Hematopoietic multipotent progenitor cell treated with erythropoietin and hydrocortisone succinate and interleukin-3 and kit ligand, for 17 days (in vitro differentiated cells): ENCODE measurements at places on chromosomes 11 and 22.
A peak's percentile ranks its signal among the peaks of the same experiment; 100 is the strongest.

DNA sequence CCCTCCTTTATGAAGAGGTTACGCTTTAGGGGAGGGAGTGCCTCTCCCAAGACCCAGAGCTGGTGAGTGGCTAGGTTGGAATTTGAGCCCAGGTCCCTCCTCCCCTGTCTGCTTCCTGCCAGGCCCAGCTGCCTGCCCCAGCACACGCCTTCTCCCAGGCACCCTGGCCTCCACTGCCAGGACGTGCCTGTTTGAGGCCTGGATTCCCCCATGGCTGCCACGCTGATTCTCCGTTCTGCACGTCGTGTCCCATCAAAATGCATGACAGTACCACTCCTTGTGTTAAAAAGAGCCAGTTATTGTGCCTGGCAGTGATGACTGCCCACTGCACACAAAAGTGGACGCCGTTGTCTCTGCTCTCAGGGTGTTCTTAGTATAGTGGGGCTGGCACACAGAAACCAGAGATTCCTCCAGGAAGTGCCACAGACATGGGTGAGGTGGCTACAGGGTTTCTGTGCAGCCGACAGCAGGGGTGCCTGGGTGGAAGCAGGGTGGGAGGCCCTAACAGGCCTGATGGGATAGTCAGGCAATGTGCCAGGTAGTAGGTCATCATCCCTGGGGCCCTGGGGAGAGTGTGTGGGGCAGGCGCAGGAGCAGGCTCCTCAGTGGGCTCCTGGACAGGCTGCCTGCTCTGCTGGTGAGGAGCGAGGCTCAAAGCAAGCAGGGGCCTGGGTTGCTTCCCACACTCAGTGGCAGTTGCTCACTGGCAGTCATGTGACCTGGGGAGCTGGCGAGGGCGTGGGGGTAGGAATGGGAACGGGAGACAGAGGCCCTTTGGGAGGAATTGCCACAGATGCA lies 24.2 kb downstream of the MED15 start:
- DNase-seq, result no peak

- DNase-seq, result no peak
These were observed 13.4 kb downstream of the CCDC134 start for GRCh38 chr22:41813726-41814410.

DNA sequence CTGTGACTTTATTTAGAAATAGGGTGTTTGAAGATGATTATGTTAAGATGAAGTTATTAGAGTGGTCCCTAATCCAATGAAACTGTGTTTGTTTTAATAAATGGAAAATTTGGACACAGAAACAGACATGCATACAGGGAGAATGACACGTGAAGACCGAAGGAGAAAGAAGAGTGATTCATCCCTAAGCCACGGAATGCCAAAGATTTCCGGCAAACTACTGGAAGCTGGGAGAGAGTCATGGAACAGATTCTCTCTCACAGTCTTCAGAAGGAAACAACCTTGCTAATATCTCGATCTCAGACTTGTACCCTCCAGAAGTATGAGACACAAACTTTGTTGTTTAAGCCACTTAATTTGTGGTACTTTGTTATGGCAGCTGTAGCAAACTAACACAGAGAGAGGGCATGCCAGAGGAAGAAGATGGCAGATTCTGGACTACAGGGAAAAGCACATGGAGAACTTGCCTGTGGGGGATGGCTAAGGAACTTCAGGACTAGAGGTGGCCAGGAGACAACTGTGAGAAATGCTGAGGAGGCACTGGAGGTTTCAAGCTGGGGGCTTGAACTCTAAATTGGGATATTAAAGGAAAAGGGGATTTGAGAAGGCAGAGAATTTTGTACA lies 733.5 kb upstream of the CCDC90B start:
- DNase-seq, result no peak

DNA sequence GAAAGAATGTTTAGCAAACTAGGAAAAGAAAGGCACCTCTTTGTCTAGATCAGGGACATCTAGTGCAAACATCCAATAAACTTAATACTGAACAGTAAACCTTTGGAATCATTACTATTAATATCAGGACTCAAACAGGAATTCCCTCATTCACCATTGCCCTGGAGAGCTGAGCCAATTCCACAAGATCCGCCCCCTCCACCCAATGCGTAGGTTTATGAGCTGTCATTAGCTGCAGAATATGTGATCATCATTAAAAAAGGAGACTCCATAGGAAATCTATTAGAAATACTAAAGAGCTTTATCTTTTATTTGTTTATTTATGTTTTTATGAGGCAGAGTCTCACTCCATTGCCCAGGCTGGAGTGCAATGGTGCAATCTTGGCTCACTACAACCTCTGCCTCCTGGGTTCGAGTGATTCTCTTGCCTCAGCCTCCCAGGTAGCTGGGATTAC lies 5.5 kb downstream of the IL17REL start:
- no peak for DNase-seq

DNA sequence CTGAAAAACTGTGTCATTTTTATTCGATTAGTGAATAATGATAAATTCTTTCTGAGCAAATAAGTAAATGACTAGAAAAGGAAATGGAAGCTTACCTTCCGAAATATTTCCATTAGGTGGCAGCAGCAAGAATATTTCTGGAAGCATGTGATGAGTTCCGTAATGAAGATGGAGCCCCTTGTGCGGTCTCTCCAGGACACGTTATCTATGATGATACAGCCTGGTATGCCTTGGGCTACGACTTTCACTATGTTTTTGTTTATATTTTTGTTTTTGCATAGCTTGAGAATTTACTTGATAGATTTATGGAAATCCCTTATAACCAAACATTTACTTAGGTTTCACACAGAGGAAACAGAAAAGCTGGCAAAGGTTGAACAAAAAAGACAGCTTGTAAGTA lies 25.7 kb downstream of the CASP5 start:
- no peak for DNase-seq

DNA sequence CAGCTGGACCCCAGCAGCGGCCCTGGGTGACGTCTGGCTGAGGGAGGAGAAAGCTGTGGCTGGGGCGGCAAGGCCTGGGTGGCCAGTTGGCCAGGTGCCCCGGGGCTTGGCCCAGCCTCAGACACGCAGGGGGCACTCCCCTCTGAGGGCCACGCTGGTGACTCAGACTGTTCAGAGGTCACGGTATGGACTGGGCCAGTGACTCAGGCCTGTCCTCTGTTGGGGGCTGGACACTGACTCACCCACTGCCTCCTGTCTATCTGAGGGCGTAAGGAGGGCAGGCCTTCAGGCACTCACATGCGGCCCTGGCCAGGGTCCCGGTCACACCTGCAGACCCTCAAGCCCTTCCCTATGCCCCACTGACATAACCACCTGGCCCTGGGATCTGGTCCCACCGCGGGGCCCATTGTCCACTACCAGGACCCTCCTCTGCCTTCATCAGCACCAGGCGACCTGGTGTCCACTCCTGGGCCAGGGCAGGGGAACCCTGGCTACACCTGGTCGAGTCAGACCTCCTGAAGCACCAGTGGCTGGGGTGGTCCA lies 3.7 kb upstream of the MUC5AC start:
- DNase-seq, result no peak

- peak; percentile 28 for DNase-seq
These were observed 747 bp downstream of the TPCN2 start for GRCh38 chr11:69049490-69049867.

GRCh38 chr11:70147668-70148067 lies 55.4 kb upstream of the FADD start:
- no peak for DNase-seq

DNA sequence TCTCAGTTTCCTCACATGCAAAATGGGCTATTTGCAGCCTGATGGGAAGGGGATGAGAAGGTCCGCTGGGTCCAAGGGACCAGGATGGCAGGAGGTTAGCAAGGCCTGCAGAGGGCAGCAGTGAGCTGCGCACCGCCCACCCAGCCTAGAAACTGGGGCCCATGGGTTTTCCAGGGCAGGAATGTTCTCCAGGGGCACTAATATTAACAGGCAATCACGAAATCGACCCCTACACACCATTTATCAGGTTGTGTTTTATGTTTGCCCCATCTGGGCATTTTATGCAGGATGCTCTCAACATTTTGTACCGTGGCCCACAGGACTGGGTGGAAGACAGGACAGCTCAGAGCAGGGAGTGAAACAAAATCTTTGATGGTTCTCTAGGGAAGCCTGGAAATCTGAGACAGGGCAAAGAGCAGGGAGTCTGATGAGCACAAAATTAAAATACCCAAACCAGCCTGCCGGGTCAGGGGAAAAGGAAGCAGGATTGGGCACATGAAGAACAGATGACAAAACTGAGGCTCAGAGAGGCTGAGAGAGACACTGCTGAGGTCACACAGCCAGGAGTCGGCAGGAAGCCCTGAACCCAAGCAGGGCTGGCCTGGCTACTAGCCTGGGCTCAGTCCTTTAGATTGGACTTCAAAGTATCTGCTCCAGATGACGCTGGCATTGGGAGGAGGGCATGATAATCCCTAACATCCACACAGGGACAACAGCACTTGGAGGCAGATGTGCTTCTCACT lies 1.6 kb upstream of the BCR start:
- peak; percentile 40 for DNase-seq

- no peak for DNase-seq
These were observed 57.6 kb downstream of the KREMEN1 start for GRCh38 chr22:29130476-29130875.

- DNase-seq, result no peak
These were observed 206.0 kb downstream of the DYNC2H1 start for GRCh38 chr11:103315248-103315647.

GRCh38 chr11:130635937-130636630 lies 187.6 kb downstream of the ADAMTS15 start:
- no peak for DNase-seq

DNA sequence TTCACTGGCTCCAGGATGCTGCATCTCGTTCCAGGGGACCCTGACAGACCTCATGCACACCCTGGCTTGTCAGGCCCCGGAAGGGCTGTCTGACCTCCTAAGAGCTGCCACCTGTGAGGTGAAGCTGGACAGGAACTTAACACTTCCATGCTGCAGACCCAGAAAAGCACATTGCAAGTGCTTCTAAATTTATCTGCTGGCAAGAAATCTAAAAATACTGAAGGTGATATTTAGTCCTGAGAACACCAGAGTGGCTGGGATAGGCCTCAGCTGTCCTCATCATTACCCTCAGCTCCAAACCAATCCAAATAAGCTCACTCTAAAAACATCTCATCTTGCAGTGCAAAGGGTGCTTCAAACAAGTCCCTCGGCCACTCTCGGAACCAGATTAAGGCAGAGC lies 46.7 kb downstream of the ABTB2 start:
- DNase-seq, result no peak

DNA sequence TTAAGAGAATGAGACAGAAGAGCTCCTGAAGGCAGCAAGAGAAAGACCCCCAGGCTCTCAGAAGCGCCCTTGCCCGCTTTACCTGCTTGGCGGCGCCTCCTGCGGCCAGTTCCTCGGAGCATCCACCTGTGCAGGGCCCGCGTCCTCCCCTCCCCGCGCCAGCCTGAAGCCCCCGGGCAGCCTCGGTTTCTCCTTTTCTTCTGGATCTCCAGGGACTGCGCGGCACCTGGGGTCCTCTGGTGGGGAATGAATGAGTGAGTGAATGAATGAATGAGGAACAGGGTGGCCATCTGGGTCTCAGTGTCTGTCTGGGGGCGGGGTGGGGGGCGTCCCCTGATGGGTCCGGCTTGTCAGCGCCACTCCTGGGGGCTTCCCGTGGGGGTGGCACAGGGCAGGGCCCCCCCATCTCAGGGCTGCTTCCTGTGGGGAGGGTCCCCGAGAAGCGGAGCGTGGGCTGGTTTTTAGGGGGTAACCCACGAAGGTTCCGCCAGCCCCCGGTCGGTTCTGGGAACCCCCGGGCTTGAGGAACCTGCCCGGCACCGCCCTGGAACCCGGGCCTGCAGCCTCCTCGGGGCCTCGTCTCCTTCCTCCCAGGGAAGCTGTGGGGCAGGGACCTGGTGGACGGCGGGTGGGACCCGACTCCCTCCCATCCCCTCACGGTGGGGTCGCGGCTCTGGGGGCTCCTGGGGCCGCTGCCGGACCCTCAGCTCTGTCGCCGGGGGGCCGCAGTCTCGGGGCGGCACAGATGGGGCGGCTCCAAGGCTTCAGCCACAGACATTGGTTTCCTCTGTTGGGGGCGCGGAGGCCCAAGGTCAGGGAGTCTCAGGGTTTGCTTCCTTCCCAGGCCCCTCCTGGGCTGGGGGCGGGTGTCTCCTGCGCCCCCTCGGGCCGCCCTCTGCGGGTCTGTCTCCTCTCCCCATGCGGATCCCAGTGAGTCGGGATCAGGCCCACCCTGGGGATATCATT lies 8.3 kb upstream of the KRTAP5-7 start:
- no peak for DNase-seq

DNA sequence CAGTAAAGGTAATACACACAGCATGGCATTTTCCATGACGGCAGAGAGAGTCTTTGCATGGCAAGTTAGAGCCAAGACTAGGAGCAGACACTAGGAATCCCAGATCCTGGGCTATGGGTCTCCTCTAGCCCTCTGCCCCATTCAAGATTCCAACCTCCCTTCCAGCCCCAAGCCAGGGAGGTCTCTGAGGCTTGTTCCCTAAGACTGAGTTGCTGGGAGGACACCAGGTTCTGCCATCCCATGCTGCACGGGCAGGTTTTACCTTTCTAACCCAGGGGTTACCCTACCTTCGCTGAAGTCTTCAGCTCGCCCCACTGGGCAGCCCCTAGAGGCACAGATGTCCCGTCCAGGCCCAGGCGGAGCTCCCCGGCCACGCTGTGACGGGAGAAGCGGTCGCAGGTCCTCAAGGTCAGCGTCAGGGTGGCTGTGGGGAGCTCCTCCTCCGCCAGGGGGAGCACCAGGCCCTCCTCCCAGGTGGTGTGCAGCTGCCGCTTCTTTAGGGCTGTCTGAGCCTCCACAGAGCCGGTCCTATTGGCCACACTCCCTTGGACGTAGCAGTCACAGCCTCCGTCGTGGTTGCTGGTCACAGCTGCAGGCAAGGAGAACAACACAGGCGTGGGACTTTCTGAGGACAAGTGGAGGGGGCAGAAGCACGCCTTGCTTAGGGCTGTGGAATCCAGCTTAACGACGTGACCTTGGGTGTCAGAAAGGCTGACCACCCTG lies 33.8 kb downstream of the SYT13 start:
- DNase-seq, result no peak

DNA sequence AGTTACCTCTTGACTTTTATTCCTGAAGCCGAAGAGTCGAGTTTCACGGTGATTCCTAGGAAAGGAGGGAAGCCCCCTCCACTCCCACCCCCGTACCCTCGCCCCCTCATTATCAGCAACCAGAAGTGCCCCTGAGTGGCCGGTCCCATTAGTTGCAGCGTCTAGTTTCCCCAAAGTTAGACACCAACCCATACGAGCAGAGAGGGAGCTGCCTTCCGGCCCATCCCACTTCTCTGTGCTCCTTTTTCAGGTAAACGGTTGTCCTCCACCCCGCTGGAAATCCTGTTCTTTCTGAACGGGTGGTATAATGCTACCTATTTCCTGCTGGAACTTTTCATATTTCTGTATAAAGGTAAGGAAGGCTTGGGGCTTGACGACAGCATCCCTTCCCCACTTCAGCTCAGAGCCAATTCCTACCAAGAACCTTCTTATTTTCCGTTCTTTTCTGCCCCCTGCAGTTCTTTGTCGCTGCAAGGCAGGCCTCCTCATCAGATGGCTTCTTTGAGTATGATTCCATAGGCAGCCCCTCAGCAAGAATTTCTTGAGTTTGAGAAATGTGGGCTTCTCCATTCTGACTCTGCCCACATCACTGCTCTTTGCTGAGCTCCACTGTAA lies 701 bp downstream of the TMEM216 start:
- no peak for DNase-seq
